ENCODE measurements at places on chromosomes 16 and 17. TPM values are rescaled to one million over a fixed set of nuclear protein-coding genes. Genes with fewer than 3 reads are reported as not detected.
A peak's percentile ranks its signal among the peaks of the same experiment; 100 is the strongest.

PRDM7 gene
- not detected for total RNA-seq

IL34 gene
- 21.9 TPM for total RNA-seq

DNA sequence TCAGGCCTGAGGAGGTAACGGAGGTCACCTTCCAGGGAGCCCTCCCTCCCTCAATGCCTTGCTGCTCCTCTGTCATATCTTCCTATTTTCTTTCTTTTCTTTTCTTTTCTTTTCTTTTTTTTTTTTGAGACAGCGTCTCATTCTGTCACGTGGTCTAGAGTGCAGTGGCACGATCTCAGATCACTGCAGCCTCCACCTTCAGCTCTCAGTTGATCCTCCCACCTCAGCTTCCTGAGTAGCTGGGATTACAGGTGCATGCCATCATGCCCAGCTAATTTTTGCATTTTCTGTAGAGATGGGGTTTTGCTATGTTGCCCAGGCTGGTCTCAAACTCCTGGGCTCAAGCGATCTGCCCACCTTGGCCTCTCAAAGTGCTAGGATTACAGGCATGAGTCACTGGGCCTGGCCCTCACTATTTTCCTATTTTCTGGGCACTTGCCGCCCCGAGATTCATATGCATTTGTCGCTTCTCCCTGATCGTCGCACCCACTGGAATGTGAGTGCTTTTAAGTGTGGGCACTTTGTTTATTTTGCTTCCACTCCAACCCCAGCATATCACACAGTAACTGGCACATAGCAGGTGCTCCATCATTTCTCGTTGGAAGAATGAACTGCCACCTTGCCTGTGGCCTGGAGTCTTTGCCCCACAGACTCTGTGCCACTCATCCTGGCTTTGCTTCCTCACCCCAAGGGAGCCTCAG lies 31.7 kb downstream of the CPNE2 start:
- H3K36me3 ChIP-seq, result peaks cover 4% of the 10 kb centered on the region
- no peak overlapping the region for H3K4me3 ChIP-seq
- H3K27ac ChIP-seq, result no peak overlapping the region

GRCh38 chr16:74477226-74477625 lies 55.9 kb upstream of the CLEC18B start:
- H3K36me3 ChIP-seq, result peaks cover 10% of the 10 kb centered on the region
- no peaks in the 10 kb centered on the region for H3K27me3 ChIP-seq
- no peak overlapping the region for H3K27ac ChIP-seq
- no peak for DNase-seq
- no peak overlapping the region for H3K4me3 ChIP-seq

DNA sequence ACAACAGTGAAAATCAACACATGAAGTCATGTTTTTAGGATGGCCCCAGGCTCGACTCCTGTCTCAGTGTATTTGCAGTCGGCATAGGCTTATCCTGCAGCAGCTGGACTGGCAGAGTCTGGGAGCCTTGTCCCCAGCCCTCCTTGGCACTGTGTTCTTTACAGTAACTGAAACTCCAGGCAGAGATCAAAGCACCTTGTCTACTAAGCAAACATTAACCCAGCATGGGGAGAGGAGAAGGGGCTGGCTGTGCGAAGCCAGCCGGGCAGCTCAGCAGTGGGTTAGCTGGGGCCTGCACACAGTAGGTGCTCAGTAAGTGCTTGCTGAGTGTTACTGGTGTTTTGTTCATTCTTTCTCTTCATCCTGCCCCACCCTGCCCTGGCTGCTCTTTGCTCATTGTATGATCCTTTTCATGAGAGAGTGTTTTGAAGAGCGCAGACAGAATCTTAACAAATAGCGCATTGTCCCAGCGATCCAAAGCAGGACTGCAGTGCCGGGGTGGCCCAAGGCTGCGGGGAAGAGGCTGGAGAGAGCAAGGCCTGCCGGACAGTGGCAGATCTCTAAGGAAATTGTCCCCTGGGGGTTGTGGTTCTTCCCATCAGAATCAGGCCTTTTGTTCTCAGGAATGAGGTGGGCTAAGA lies 23.5 kb upstream of the ITGB4 start:
- no peak for DNase-seq
- H3K36me3 ChIP-seq, result peaks cover 6% of the 10 kb centered on the region
- no peak overlapping the region for H3K27ac ChIP-seq
- H3K4me1 ChIP-seq, result no peaks in the 10 kb centered on the region
- no peak overlapping the region for H3K4me3 ChIP-seq

DNA sequence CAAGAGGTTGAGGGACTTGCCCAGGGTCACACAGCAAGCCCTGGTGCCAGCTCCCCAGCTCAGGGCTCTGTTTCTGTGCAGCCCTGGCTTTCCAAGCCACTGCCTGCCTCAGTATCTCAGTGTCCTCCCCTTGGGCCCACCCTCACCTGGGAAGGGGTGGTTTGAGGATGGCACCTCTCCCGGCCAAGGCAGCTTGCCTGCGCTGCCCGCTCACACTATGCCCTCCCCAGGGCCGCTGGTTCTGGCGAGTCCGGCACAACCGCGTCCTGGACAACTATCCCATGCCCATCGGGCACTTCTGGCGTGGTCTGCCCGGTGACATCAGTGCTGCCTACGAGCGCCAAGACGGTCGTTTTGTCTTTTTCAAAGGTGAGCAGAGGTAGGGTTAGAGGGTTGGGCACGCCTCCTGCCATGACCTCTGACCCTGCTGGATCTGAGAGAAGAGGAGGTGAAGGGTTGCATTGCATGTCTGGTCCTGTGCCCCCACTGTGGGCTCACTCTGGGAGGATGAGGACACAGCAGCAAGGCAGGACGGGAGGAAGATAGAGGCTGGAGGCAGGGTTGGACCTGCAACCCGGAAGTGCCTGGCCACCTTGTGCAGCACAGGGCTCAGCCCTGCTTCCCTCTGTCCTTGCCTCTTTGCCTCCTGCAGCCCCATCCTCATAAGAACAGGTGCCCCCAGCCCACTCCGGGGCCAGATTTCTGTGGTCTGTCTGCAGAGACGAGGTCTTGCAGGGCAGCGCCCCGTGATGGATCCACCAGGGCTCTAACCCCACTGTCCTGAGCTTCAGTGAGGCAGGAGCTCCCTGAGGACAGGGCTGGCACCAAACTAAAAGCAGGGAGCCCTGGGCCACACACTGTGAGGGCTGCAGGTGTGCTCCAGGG lies 16.7 kb downstream of the MMP15 start:
- H3K4me3 ChIP-seq, result no peak overlapping the region
- no peak for DNase-seq
- no peaks in the 10 kb centered on the region for H3K36me3 ChIP-seq
- no peak overlapping the region for H3K27ac ChIP-seq

DNA sequence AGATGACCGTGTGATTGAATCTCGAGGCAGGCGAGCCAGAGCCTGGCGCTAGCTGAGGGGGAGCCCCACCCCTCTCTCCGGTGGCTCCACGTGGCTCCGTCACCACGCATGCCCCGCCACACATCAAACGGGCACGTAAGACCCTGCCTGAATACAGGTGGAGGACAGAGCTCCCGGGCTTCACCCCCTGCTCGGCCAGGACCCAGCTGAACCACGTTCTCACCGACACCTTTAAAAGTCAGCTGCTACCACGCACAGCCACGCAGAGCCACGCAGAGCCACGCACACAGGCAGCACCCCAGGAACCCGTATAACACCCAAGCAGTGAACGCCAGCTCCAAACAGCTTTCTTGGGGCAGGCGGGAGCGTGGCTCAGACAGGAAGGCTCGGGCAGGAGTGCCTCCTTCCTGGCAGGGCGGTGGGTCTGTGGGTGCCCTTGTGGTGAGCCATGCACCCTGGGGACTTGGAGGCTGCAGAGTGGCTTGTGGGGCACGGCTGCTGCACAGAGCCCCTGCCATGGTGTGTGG lies 4.4 kb downstream of the TMEM204 start:
- DNase-seq, result no peak
- H3K4me1 ChIP-seq, result no peaks in the 10 kb centered on the region
- H3K4me3 ChIP-seq, result no peak overlapping the region
- H3K27me3 ChIP-seq, result no peaks in the 10 kb centered on the region
- H3K27ac ChIP-seq, result no peak overlapping the region
- H3K36me3 ChIP-seq, result peaks cover 12% of the 10 kb centered on the region

DNA sequence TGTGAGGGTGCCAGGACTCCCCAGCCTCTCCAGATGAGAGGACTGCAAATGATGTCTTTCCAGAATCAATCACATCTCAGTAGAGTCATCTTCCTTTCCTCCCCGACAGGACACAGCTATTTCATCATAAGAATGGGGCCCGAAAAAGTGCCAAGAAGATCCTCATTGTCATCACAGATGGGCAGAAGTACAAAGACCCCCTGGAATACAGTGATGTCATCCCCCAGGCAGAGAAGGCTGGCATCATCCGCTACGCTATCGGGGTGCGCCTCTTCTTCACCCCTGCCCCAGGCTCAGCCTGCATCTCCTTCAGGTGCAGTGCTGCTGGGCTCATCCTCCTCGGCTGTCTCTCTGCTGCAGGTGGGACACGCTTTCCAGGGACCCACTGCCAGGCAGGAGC lies 14.3 kb downstream of the ITGAD start:
- no peak overlapping the region for H3K27ac ChIP-seq
- no peak overlapping the region for H3K4me3 ChIP-seq
- no peaks in the 10 kb centered on the region for H3K27me3 ChIP-seq
- no peaks in the 10 kb centered on the region for H3K36me3 ChIP-seq
- H3K4me1 ChIP-seq, result no peaks in the 10 kb centered on the region

DNA sequence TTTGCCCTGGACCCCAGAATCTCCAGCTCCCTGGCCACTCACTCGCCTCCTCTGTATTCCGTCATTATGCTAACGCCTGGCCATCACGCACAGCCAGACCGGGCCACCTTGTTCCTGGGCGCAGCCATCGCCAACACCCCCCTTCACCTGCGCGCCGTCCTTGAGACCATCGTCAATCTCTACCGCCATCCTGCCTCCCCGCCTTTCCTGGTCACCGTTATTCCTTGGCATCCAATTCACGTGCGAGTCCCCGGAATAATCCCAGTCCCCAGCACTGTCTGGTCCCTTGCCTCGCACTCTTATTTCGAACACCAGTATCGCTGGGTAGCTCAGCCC lies 541 bp downstream of the VKORC1 start:
- peak overlapping the region; percentile 78 for H3K4me3 ChIP-seq
- H3K4me1 ChIP-seq, result no peaks in the 10 kb centered on the region
- no peaks in the 10 kb centered on the region for H3K36me3 ChIP-seq
- no peaks in the 10 kb centered on the region for H3K27me3 ChIP-seq

- no peak overlapping the region for H3K27ac ChIP-seq
- no peaks in the 10 kb centered on the region for H3K27me3 ChIP-seq
- no peak for DNase-seq
- H3K4me3 ChIP-seq, result no peak overlapping the region
- peaks cover 7% of the 10 kb centered on the region for H3K4me1 ChIP-seq
Observed at GRCh38 chr17:49634485-49634860, 43.4 kb downstream of the SPOP start.

DNA sequence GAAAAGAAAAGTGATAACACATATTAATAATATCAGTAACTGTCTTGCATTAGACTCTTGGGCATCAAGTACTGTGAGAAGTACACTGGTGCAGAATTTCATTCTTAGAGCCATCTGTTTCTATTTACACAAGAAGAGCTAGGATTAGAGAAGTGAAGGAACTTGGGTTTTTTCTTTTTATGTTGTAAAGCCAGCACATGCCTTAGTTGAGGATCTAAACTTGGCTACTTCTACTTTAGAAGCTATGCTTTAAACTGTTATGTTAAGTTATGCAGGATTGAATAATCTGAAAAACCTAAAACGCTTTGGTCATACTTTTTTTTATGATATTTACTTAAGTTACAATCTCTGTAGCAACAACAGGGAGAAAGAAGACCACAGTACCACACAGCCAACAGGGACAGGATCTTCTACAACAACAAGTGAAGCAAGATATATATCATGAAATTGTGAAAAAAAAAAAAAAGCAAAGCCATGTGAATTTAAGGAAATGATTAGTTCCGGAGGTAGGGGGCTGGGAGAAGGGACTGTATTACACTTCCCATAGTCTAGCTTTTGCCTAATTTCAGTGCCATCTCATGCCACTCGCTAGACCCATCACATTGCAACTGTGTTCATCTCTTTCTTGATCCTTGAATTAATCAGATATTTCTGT lies 305.1 kb upstream of the GOT2 start:
- no peaks in the 10 kb centered on the region for H3K4me1 ChIP-seq
- H3K27me3 ChIP-seq, result no peaks in the 10 kb centered on the region
- H3K4me3 ChIP-seq, result no peak overlapping the region
- no peak overlapping the region for H3K27ac ChIP-seq
- H3K36me3 ChIP-seq, result no peaks in the 10 kb centered on the region
- no peak for DNase-seq

DNA sequence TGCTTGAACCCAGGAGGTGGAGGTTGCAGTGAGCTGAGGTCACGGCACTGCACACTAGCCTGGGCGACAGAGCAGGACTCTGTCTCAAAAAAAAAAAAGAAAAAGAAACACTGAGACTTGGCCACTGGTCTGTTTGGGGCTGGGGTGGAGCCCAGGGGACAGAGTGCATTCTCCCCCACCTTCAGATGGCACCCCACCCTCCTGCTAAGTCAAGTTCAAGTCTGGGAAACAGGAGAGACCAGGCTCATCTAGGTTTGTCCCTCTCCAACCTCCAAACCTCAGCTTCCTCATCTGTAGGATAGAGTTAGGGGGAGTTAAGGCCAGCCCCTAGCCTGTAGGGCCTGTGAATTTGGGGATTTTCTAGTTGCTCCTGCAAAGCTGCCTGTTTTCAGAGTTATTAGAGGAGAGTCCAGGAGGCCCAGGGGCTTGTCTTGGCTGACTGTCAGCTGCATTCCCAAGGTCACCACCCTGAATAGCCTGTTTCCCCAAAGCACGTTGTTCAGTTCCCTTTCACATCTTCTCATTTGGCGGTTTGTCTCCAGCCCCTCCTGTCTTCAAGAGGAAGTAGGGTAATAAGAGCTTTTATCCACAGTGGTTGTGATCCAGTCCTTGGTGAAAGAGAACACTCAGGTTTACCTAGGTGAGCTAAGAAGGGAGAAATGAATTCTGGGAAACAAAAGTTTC lies 2.2 kb downstream of the MT3 start:
- no peak for DNase-seq
- no peaks in the 10 kb centered on the region for H3K36me3 ChIP-seq
- H3K4me1 ChIP-seq, result no peaks in the 10 kb centered on the region
- no peak overlapping the region for H3K27ac ChIP-seq
- no peaks in the 10 kb centered on the region for H3K27me3 ChIP-seq
- no peak overlapping the region for H3K4me3 ChIP-seq

DNA sequence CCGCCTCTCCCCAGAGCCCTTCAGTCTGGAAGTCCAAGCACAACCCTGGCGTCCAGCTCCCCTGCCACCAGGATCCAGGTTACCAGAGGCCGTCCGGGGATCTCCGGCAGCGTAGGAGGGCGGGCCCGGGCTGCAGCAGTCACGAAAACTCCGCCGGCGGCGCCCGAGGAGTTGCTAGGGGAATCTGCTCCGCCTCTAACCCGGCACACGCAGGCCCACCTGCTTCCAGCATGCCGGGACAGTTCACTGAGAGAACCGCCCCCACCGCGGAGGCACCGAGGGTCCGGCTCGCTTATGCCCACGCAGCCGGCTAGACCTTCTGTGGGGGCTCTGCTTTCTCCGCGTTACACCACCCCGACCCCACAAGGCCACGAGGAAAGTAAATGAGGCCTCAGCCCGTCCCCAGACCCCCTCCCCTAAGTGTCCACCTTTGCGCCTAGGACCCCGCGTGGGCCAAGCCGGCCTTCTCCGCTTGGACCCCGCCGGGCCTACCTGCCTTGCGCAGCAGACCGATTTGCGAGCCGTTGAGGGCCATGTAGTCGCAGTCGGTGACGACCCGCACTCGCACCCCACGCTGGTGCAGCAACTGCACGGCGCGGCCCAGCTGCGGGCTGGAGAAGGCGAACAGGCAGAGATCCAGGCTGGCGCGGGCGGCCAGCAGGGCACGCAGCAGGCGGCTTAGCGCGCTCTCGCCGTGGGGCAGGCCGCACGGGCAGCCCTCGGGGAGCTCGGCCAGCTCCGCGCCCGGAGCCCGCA lies 587 bp downstream of the PLD6 start:
- no peaks in the 10 kb centered on the region for H3K4me1 ChIP-seq
- no peaks in the 10 kb centered on the region for H3K36me3 ChIP-seq
- no peaks in the 10 kb centered on the region for H3K27me3 ChIP-seq
- H3K4me3 ChIP-seq, result no peak overlapping the region
- peak overlapping the region; percentile 24 for H3K27ac ChIP-seq
